ENCODE measurements at places on chromosomes 1 and 21.

DNA sequence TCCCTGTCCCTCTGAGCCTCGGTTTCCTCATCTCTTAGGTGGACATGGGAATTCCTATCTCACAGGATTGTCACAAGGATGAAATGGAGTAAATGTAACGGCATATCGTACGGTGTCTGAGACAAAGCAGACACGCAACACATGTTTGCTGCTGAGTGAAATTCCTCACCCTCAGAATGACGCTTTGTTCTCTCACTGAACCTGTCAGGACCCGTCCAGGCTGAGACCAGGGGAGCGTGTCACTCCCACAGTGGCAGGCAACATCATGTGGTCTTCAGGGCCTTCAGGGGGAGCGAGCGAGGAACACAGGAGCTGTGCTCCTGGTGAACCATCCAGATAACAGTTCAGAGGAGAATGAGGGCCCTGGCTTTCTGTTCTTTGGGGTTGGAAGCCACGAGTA lies 74.2 kb downstream of the TOMM20 start:
- no peak for DNase-seq

DNA sequence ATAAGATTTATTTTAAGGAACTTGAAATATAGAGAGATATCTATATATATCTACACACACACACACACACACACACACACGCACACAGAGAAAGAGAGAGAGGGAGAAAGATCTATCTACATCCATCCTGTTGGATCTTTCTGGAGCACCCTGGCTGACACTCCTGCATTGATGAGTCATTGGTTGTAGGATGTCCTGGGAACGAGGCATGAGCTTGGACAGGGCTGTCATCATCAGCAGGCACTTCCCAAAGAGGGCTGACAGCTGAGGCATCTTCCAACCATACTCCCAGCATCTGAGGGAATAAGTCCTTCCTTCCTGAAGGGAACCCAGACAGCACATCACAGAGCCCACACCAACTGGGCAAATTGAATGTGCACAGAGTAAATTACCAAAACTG lies 99.1 kb upstream of the ERG start:
- no peak for DNase-seq

DNA sequence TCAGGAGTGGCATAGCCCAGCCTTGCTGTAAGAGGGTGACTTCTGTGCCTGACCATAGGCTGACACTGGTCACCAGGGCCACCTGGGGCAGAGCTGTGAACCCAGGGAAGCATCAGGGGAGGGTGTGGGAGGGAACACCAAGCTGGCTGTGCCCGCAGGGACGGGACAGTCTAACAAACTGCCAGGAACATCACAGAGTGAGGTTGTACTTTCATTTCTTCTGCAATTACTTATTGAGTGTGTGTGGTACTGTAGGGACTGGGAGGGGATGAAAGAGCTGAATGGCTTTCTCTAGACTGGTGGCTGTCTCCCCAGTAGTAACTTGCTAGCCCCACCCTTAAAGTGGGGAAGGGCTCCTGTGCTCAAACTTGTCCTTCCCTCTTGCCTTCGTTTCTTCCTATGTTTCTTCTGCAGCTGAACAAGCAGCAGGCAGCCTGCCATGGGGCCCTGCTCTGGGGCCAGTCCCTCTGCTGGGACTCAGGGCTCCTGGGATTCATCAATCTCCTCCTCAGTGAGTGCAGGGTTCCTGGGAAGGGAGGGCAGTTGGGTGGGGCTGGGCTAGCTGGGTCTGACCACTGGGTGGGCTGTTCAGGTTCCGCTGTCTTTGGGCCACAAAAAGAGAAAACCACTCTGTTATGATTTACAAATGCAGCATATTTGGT lies 39.7 kb upstream of the ETV3 start:
- no peak for DNase-seq

DNA sequence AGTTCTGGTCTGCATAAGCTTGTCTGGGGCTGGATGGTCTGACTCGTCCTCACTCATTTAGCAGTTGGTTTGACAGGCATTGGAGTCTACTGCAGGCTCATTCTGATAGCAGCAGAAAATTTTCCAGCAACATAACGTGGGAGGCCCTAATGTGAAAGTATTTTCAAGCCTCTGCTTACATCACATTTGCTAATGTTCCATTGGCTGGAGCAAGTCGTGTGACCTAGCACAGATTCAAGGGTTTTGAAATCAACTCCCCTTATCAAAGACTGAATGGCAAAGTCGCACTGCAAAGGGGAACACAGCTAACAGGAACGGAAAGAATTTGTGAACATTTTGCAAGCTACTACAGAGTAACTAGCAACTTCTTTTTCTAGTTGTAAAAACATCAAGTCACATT lies 2.3 kb upstream of the USH2A start:
- no peak for DNase-seq

DNA sequence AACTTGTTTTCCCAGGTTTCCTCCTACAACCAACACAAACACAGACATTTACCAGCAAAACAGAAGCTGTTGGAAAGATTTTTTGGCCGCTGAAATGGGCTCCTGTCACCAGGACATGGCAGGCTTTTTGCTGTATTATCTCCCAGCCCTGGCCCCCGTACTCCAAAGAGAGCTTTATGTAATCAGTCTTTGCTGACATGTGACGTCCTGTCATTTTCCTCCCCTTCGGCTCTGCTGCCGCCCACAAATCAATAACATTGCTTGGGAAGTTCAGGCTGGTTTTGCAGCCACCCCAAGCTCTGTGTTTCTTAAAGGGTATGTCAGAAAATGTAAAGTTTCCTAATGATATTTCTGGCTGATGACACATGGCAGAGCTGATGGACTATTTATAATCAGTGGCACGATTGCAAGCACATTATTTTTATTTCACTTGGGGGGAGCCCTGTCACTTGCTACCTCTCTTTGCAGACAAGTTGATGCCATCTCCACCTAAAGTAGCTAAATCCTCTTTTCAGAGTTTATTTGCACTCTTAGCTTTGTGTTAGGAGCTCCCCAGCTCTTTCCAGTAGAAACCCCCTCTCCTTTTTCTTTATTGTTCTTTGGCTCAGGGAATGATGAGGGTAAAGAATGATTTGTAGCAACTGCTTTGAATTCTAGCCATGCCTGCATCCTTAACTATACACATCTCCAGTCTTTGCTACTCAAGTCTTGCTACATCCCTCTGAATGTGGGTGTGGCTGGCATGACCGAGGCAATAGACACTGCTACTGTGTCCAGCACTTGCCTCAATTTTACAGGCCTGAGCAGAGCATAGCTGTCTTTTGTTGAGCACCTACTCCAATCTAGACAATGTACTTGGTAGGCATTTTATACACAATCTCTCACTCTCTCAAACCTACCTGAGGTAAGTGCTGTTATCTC lies 67.3 kb downstream of the ELAVL4 start:
- no peak for DNase-seq
